Activated T-helper 2 cell treated with anti-CD3 and anti-CD28 coated beads, Interferon-gamma antibody, Interleukin-2, Interleukin-4, amounts not matched to agents 10 μg/mL and 5 μg/mL and 100 μg/mL, durations not matched to agents 14 hours and 24 hours and 36 hours (primary cell): ENCODE measurements at places on chromosomes 5 and 9.

DNA sequence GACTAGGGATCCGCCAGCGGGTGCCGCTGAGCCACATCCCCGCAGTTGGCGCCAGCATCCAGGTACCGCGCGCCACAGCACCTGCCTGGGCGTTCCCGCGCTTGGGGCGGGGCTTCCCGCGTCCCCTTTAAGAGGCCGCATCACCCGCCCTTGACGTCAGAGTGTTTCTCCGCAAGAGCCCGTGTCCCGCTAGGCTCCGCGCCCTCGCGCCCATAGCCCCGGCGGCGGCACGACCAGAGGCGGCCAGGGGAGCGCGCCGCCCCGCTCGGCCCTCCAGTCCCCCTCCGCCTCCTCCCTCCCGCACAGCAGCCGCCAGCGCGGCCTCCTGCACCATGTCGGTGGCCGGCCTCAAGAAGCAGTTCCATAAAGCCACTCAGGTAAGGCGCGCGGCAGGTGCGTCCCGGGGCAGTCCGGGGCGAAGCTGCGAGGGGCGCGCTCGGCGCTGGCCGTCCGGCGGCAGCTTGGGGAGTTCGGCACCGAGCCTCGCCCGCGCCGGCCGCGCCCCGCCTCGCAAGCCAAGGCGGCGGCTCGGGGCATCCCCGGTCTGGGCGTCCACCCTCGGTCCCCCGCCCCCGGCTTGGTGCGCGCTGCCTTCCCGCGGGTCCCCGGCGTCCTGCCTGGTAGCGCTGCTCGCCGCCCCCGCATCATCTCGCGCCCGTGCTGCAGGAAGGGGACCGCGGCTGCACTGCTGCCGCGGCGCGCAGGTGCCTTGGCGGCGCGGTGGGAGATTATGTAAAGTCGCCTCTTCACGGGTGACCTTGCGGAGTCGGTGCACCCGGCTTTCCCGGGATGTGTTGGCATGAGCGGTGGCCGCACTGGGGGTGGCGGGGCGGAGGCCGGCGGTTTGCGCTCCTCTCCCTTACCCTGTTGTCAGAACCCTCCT, at the start of gene SH3GL2:
Gene SH3GL2 (plus strand): TSS at position 156 of the 883 bp plus-strand sequence.
- DNase-seq = peak; percentile 8

DNA sequence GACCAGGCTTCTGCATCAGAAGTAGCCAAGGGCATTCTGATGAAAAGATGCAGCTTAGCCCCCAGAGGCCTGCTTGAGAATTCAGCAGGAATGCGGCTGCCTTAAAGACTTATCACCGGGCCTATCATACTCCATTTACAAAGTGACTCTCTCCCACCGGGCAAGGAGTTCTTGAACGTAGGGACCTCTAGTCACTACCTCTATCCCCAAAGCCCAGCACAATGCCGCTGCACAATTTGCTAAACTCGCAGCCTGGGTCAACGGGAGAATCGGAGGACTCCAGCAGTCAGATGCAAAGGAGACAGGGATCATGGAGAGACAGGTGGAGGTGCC, 661 bp downstream of the PDCL start:
- no peak for DNase-seq

DNA sequence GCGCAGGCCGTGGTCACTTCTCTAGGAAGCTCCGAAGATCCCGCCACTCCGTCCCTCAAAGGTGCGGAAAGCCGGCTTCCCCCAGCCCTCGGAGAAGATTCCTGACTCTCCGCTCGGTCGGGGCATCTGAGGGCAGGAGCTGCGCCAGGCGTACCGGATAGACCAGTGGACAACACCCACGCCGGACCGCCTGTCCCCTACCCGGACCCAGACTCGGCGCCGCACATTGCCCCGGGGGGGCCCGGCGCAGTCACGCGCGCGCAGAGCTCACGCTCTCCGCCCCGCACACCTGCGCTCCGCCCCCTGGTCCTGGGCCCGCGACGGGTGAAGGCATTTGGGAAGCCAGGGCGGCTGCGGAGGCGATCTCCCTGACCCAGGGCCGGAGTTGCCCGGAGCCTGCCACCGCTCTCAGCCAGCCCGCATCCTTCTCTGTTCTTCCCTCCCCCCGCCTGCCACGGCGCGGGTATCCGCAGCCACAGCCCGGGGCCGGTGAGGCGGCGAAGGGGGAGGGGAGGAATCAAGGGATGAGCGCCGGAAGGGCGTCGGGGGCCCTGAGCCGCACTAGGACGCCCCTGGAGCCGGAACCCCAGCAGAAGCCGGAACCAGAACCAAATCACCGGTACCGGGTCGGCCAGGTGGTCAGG, 448 bp downstream of the RELL2 start:
- DNase-seq = peak; percentile 53

- no peak for DNase-seq
These were observed 149.7 kb upstream of the COL5A1 start for GRCh38 chr9:134491856-134492255.

DNA sequence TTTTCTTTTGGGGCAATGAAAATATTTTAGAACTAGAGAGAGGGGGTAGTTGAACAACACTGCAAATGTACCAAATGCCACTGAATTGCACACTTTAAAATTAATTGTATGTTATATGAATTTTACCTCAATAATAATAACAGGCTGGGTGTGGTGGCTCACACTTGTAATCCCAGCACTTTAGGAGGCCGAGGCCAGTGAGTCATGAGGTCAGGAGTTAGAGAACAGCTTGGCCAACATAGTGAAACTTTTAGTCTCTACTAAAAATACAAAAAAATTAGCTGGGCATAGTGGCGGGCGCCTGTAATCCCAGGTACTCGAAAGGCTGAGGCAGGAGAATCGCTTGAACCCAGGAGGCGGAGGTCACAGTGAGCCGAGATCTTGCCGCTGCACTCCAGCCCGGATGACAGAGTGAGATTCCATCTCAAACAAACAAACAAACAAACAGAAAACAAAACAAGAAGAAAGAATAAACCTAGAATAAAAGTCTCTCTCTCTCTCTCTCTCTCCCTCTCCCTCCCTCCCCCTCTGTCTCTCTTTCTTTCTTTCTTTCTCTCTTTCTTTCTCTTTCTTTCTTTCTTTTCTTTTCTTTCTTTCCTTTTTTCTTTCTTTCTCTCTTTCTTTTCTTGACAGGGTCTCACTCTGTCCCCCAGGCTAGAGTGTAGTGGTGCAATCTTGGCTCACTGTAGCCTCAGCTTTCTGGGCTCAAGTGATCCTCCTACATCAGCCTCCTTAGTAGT, 91.1 kb downstream of the BASP1 start:
- no peak for DNase-seq

GRCh38 chr5:44389823-44390143, 563 bp upstream of the FGF10 start:
- DNase-seq = no peak

GRCh38 chr5:10563110-10563944, 543 bp upstream of the ANKRD33B start:
- DNase-seq = peak; percentile 45

DNA sequence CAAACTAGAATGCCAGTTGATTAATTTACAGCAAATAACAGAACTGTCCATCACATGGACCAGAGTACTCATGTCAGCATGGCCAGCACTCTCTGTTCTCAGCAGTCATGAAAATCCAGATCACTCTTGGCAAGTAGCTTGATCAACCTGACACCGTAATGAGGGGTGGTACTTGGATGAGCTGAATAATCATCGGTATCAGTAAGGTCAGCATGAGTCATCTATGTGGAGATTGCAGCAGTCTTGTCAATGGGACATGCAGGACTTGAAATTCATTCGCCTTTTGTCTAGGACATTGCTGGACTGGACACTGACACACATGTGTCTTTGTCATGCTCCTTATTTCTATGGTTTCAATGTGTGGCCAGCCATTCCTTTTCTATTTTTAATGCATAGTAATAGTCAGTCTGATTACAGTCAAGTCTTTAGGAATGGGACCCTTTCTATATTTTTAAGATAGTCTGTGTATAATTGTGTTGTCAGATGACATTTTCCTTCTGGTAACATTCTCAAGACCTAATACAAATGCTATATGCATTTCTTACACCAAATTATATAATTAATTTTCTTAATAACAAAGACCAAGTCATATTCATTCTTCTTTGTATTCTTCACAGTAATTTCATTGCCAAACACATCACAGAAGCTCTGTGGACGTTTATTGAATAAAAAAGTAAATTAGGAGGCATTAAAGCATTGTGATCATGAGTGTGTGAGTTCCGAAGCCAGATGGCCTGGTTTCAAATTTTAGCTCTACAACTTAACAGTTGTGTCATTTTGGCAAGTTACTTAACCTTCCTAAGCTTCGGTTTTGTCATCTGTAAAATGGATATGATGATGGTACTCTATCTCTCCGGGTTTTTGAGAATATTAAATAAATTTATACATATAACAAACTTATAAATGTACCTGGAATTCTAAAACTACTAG, 57.4 kb downstream of the ADAMTSL1 start:
- no peak for DNase-seq

- DNase-seq = no peak
These were observed 7.5 kb upstream of the PRLR start for GRCh38 chr5:35237580-35238376.

- DNase-seq = peak; percentile 53
These were observed 61.1 kb downstream of the DIAPH1 start for GRCh38 chr5:141557681-141558136.

DNA sequence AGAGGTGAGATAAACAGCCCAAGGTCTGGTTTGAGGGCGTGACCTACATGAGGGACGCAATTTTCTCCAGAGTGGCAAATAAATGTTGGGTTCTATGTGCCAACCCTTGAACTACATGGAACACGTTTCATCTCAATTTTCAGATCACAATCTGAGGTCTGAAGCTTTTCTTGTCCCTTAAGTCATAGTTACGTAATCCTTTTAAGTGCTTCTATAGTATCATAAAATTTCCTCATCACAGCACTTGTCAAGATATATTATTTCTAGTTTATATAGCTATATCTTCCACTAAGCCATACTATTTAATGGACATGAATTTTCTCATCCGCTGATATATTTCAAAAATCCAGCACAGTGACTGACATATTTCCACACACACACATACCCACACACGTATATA, 53.1 kb upstream of the GRIN3A start:
- no peak for DNase-seq

DNA sequence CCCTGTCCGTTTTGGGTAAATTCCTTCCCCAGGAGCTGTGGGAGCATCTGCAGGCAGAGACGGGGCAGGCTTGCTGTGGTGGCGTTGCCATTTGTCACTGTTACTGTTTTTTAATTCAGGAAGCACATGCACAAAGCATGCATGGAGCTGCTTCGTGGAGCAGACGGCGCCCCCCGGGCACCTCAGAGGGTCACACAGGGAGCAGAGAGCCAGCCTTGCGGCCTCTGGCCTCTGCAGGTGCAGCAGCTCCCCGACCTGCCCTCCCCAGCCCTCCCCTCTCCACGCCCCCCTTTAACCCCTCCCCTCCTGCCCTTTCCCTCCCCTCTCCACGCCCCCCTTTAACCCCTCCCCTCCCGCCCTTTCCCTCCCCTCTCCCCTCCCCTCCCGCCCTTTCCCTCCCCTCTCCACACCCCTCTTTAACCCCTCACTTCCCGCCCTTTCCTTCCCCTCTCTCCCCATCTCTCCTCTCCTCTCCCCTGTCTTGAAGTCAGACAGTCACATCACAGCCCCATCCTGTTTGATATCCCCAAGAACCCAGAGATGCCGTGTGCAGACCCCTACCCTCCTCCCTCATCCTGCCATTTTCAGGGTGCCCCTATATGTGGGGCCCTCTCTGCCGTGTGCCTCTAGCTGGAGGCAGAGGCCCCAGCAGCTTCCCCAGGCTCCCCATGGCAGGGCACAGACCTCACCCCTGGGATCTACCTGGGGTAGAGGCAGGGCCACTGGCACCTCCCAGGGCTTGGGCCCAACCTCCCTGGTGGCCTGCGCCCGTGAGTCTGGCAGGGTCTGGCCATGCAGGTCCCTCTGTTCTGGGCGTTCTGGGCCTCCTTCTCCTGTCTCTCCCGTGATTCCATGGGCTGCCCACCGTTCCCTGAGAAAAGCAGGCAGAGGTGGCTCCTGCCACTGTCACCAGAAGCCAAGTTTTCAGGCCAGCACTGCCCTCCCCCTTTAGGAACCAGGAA, 29.6 kb upstream of the UBAC1 start:
- DNase-seq = no peak

DNA sequence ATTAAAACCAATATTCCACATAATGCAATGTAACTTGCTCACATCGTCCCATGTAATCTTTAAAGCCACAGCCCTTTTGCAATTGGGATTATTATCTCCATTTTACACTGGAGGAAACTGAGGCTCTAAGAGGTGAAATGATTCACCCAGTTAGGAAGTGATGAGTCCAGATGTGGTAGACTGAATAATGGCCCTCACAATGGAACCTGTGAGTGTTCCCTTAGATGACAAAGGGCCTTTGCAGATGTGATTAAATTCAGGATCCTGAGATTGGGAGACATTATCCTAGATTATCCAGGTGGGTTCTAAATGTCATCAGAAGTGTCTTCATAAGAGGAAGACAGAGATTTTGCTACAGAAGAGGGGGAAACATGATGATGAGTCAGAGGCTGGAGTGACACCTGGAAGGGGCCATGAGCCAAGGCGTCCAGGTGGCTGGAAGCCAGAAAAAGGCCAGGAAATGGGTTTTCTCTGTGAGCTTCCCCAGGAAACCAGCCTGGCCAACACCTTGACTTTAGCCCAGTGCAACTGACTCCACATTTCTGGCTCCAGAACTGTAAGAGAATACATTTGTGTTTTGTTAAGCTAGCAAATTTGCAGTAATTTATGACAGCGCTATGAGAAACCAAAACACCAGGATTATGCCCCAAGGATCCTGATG, 139.1 kb downstream of the KCNIP1 start:
- DNase-seq = no peak

DNA sequence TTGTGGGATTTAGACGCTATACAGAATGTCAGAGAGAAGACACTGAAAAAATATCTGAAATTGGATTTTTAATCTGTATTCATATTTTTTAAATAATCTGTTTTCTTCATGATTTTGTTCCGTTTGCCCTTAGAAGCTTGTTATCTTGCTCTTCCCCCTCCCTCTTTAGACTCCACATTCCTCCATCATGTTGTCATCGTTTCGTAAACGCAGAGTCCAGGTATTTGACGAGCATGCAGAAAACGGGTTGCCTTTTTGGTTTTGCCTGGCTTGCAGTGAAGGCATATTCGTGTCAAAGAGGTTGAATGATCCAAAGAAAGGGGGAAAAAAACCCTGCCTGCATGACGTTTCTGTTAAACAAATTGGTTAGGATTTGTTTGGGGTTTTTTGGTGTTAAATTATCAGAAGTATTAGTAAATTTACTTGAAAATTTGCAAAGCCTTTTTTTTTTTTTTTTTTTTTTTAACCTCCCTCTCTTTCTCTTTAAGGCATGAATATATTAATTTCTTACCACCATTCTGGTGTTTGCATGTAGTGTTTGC, 2.9 kb downstream of the SPTAN1 start:
- DNase-seq = no peak

- peak; percentile 66 for DNase-seq
These were observed at the start of gene GALNT10 for GRCh38 chr5:154190595-154191304. GALNT10 (plus strand) TSS chr5:154190733; CDS start chr5:154190867, 134 bp downstream.

GRCh38 chr9:36431078-36431477, 31.0 kb upstream of the RNF38 start:
- no peak for DNase-seq

GRCh38 chr5:139273572-139274289, 19.8 kb upstream of the MATR3 start:
- peak; percentile 88 for DNase-seq

GRCh38 chr5:3341446-3342240, 254.0 kb upstream of the IRX1 start:
- no peak for DNase-seq

GRCh38 chr5:55140908-55141665, 18.9 kb upstream of the GPX8 start:
- no peak for DNase-seq

- peak; percentile 63 for DNase-seq
These were observed 64.1 kb downstream of the OSTF1 start for GRCh38 chr9:75152416-75152815.
